ENCODE measurements at places on chromosomes 2 and 18.

DNA sequence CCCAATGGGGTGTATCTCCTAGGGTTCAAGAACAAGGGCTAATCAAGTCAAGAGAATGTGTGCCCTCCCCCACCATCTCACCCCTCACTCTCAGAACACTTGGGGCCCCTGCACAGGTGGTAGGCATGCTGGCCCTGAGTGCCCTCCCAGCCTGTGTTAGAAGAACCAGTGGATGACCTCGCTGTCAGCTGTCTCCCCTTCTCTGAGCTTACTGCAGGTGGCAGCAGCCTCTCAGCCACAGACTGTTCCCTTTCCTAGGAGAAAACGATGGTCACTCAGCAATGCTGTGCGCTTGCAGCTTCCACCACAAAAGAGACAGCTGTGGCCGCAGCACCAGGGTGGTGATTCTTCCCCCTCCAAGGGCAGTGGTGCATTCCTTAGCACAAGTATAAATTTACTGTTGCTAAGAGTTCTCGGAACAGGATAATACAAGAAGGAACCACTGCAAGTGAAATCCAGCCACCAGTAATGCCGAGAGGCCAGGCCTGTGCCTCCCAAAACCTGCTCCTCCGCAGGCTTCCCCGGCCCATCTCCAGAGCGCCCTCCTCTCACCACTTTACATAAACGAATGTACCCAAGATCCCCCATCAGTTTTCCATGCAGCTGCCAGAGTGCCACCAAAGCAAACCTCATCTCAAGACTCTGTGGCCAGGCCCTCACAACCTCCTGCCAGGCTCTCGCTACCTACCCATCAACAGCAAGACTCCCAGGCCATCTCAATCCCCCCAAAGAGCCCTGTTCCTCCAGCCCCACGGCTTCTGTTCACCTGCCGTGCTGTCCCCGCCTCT is 935 bp upstream of the RAMP1 start:
- DNase-seq: peak; percentile 61

DNA sequence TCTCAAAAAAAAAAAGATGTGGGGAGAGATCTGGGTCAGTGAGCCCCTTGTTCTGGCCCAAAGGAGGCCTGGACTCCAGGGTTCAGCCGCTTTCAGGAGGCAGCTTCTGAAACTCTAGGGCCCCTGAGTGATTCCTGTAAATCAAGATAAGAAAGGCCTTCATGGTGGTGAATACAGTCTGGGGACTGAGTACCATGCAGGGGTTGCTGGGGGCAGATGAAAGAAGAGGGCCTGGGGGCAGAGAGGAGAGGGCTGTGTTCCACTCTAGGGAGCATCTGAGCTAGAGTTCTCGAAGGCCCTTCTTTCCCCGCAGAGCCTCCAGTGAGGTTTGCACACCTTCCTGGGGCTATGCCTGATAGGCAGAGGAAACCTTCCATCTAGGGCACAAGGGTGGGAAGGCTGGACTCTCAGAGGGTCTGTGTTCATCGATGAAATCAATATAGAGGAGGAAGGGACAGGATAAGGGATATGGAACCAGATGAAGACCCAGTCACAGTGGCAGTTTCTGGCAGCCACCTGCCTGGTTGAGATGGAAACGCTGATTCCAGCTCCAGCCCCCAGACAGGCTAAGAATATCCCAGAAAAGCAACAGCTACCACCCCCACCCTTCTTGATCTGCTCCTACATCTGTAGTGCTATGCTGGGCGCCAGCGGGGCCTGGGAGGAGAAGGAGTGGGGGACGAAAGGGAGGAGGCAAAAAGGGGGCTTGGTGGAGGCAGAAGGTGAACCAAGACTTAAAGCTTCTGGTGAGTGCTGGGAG is 4.7 kb upstream of the CDK5R2 start:
- DNase-seq: no peak

GRCh38 chr2:111030260-111030891 is 90.3 kb upstream of the BCL2L11 start:
- DNase-seq: no peak

- no peak for DNase-seq
Observed at GRCh38 chr2:19944205-19944845, 42.5 kb upstream of the TTC32 start.

- no peak for DNase-seq
Observed at GRCh38 chr2:28357948-28358667, 34.5 kb upstream of the FOSL2 start.

GRCh38 chr2:178322068-178322467 is 127.8 kb downstream of the OSBPL6 start:
- DNase-seq: no peak

- DNase-seq: no peak
Observed at GRCh38 chr18:71986351-71987050, 557.6 kb downstream of the CBLN2 start.

DNA sequence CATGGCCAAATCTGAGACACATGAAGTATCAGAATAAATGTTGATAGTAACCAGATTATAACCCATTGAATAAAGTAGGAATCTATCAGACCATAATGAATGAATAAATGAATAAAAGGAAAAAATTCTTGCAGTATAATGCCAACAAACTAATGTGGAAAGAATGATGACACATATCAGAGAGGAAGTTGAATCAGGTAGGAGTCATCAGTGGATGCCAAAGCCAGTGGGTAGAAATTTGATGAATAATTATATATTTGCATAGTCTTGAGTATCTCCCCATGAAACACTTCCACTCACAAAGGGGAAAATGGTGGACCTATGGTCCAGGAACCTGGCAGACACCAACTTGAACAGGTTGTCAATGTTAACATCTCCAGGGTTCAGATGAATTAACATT is 68.6 kb downstream of the GALNT3 start:
- DNase-seq: no peak

DNA sequence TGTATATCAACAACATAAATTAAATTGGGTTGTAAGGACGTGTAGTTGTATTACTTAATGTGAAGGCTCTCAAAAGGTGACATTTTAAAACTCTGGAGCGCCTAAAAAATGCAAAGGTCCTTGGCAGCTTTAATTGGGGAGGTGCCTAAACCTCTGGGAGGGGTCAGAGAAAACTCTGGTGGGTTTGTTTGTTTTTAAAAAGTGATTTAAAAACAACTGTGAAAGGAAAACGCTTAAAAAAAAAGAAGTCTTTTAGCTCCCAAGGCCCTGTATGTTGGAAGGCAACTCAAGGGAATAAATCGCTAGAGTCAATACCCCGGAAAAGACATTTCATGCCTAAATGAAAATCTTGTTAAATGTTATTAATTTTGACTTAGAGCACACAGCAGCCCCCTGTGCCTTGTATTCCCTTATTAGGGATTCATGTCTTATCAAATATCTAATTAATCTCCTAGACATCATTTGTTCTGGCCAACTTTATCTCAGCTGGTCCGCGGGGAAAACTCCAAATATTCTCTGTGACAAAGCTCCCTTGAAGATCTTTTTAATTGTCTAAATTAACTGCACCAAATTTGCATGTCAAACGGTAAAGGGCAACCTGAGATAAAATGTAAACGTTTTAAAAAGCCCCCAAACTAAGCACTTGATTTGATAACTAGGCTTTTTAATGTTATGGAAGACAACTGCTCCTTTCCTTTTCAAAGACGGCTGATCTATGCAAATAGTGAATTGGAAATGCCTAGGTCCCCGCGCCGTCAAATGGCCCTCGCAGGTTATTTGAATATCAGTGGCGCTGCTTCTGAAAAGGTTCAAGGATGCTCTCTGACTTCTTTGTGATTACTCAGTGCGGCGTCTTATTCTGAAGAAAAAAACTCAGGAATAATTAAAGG is 4.2 kb downstream of the SP9 start:
- DNase-seq: no peak

- no peak for DNase-seq
Observed at GRCh38 chr2:23563673-23564614, 179.0 kb downstream of the KLHL29 start.

DNA sequence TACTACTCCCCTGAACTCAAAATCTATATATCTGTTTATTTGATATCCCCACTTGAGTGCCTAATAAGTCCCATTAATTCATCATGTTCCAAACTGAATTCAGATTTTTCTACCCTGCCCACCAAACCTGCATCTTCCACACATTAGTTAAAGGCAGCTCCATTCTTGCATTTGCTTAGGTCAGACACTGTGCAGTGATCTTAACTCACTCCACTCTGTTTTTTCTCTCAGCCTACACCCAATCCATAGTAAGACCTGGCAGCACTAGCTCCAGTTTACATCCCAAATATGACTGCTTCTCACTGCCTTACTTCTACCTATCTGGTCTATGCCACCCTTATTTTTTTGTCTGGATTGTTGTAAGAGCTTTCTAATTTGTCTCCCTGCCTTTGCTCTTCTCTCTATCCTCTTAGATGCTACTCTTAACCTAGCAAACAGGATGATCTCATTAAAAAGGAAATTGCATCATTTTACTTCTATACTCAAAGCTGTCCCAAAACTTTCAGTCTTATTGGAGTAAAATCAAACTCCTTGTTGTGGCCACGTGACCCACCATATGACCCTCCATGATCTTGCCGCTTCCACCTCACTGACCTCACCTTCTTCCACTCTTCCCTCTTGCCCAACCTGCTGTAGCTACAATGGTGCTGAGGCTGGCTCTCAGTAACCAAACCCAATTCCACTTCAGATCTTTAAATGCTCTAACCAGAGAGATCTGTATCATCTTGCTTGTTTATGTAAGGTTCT is 274.9 kb upstream of the FANCL start:
- no peak for DNase-seq

DNA sequence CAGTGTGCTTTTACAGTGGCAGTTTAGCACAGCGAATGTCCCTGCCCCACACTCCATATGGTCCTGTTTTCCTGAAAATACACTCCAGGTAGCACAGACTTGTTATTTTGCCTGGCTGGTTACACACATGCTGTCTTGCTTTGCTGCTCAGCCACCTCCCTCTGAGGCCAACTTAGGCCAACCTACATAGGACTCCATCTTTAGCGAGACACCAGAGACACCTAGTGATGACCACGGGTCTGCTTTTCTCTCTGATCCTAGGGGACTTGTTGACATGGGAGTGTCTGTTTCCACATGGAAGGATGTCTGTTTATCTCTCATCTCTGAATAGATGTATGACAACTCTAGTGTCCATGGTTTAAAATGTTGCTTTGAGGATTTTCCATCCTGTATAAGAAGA is 43.3 kb downstream of the PLEKHB2 start:
- no peak for DNase-seq

GRCh38 chr2:162328424-162329157 is 10.1 kb upstream of the IFIH1 start:
- no peak for DNase-seq

DNA sequence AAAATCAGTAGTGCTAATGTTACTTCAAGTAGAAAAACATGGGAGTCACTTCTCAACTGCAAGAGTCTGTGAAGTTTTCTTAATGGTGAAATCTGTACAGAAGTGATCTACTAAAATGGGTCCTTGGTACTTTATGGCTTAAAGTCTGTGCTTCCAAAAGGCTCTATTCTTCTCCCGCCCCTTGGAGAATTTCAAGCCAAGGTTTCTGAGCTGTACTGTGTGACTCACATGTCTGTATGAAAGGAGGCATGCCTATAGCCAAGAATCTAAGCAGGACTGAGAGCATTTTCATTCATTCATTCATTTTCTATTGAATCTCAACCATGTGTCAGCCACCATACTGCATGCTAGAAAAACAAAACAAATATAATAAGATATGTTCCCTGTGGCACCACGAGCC is 19.8 kb upstream of the DDX18 start:
- DNase-seq: no peak

DNA sequence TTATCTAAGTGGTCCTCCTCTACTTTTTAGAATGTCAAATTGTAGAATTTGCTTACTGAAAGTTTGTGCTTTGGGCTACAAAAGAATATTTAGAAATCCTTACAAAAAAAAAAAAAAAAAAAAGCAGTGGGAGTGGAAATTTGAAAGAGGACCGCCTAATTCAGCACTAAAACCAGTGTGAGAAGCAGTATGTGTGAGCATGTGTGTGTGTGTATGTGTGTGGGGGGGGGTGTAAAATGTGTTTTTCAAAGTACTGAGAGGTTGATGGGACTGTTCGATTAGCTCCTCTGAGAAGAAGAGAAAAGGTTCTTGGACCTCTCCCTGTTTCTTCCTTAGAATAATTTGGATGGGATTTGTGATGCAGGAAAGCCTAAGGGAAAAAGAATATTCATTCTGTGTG is at the start of gene VIT:
TSS of gene VIT (plus strand) at position 175 of the 400 bp plus-strand sequence. CDS start 19,664 bp downstream, outside the sequence.
- peak; percentile 69 for DNase-seq

DNA sequence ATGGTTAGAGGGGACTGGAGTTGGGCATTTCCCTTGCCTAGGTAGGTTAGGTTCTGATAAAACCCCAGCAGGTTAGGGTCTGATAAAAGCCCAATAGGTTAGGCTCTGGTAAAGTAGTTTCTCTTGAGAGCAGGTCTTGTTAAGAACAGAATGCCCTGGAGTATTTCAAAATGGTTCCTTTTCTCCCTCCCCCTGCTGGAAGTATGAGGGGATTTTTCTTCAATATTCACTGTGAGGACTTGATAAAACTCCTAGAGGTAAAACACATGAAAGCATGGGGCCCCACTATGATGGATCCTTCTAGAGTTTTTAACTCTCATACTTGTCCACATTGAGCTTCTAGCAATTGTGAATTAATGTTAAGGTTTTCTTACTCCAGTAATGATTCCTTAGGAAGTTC is 27.6 kb downstream of the ANKAR start:
- DNase-seq: no peak

GRCh38 chr2:98547092-98547790 is 61.1 kb downstream of the COA5 start:
- no peak for DNase-seq

DNA sequence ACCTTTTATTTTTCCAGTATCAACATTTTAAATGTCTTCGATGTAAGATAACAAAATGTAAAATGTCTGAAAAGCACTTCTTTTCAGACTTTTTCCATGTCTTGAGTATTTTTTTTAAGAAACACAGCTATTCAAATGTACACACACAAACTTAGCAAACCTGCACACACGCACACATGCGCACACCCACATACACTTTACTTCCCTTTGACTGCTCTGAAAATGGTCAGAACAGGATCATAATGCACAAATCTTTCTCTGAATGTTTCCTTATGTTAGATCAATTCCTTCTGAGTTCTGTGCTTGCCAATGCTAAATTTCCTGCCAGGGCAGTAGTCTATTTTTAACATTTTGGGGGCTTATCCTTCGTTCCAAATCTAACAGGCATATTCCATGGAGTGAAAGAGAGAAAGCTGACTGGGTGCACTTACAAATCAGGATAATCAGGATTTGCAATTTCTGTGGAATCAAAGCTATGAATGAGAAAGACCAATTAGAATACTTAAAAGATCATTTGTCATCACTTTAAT is 136.3 kb downstream of the ZEB2 start:
- peak; percentile 31 for DNase-seq

DNA sequence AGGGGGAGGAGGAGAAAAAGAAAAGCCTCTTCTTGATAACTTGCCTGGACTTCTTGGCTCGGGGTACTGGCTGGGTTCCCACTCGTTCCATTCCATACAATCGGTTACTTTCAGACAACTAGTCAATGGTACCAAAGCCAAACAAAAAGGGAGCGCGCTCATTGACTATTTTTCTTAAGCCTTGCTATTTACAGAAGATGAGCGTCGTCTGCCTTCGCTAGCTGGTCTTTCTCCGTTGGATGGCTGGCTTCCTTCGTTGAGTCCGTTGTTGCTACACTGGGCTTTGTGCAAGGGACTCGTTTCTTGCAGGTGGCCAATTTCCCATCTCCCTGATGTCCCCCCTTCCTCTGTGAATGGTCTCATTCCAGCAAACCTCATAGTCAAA is 260.4 kb downstream of the ZNF516 start:
- DNase-seq: no peak

GRCh38 chr2:5666798-5667197 is 25.4 kb upstream of the SOX11 start:
- DNase-seq: no peak

GRCh38 chr2:235725016-235725489 is 231.2 kb downstream of the AGAP1 start:
- DNase-seq: no peak

- no peak for DNase-seq
Observed at GRCh38 chr2:237585590-237586221, 4.8 kb downstream of the RAB17 start.
